ENCODE measurements at places on chromosomes 3 and 15.

DNA sequence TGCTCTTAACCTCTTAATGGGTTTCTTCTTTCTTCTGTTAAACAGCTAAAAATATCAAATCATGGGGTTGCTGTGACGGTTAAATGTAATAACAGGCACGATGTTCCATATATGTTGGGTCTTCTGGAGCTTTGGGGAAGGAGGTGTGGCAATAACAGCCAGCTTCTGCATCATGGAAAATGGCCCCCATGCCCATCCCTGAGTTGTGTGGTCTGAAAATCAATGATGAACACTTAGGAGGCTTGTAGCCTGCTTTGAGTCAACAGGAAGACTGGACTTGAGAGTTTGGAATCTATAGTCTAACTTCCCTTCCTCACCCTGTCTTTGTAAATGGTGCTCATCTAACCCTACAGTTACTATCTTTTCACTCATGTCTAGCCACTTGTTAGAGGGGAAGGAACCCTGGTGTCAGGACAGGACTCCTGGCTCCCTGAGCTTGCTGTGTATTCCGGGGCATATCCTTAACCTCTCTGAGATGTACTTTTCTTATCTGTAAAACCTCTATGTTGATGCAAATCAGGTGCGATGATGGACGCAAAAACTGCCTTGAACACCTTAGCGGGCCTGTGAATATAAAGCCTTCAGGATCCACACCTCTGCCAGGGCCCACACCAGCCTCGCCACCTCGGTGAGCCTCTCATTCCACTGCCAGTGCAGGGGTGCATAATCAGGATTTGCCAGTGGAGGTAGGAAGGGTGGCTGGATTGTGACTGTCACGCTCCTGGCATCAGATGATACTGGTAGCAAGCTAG, 27.5 kb downstream of the SMAD3 start:
- DNase-seq = no peak

DNA sequence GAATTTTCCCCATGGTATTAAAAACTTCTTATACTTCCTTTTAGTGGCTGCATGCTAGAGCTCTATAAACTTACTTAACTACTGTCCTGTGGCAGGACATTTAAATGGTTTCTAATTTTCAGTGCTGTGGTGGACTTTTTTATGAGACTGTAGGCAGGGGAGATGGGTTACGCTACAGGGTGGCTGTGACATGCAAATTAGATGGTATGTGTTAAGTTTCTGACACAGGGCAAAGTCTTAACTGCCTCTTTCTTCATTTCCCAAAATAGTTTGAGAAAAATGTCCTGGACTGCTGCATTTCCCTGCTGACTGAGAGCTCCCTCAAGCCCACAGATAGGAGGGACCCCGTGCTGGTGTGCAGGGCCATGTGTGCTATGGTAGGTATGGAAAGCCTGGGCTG, 22.0 kb downstream of the TGM4 start:
- DNase-seq = no peak

- peak; percentile 47 for DNase-seq
Measured at GRCh38 chr3:45345846-45346580, 42.4 kb upstream of the LARS2 start.

- DNase-seq = no peak
Measured at GRCh38 chr3:110646496-110646895, 425.1 kb upstream of the NECTIN3 start.

DNA sequence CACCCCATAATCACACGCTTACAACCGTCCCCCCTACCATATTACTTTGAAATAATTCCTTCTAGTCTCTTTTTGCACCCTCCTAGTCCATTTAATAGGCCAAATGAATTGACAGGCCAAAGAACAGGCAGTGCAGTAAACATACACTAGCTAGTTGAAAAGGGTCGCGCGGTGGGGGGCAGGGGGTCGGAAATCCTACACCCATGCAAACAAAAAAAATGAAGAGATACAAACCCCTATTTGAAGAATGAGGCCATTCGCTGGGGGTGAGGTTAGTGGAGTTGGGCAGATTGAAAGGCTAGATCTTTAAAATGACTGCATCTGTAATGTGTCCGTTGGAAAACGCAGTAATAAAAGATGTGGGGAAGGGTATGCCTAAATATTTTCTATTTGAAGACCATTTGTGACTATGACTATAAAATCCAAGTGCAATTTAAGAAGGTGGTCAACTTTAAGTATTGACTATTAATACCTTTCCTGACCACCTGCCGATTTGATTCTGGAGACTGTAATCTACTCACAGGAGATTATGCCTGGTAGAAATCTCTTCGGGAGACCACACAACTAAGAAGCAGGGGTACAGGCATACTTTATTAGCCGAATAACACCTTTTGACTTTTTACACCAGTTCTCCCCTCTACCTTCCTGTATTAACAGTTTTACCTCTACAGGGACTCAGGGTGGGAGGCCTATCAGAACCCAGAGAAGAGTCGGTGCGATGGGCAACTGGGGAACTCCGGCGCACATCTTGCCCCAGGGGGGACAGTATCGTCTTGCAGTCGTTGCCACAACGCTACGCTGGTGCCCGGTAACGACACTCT, 762 bp upstream of the ARL6 start:
- DNase-seq = no peak

- DNase-seq = peak; percentile 42
Measured at GRCh38 chr15:77387365-77388105, 32.4 kb downstream of the PEAK1 start.

- DNase-seq = no peak
Measured at GRCh38 chr15:83592370-83593040, 61.4 kb upstream of the ADAMTSL3 start.

DNA sequence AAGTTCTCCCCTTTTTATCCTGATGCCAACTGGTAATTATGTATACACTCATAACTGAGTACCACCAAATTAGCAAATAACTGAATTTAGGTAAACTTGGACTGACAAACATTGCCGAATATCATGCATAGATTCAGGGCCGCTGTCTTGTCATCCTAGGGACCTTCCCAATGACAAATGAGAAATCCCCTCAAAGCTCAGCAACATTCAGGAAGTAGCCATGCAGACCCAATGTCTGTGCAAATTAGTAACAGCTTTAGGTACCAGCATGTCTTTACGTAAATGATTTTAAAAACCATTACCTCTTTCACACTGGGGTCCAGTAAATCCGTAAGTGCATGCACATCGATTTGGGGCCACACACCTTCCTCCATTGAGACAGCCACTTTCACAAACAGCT, 49.5 kb downstream of the FBN1 start:
- no peak for DNase-seq

DNA sequence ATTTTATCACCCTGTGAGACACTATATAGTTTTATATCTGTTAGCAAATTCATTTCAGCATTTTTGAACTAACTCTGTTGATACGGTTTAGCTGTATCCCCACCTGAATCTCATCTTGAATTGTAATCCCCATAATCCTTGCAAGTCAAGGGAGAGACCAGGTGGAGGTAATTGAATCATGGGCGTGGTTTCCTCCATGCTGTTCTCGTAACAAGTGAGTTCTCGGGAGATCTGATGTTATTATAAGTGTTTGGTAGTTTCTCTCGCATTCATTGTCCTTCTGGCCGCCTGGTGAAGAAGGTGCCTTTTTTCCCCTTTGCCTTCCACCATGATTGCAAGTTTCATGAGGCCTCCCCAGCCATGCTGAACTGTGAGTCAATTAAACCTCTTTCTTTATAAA, 53.2 kb upstream of the TMC3 start:
- no peak for DNase-seq

DNA sequence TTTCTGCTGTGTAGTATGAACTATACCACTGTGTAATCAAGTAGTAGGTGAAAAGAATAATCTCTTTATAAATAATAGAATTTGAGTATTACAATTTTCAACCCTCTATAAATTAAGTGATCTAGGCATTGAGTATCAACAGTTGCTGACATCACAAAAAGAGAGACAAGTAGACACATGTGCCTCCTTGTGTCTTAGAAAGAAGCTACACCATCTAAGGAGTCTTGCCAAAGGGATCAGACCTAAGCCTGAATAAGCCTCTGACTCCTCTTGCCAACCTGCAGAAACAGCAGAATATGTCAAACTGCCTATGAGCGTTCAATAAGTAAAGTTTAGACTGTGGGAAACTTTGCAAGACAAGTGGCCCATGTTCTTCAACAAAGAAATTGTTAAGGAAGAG, 5.8 kb upstream of the MTMR10 start:
- DNase-seq = no peak

GRCh38 chr3:123783050-123783689, 101.0 kb downstream of the MYLK start:
- DNase-seq = no peak

DNA sequence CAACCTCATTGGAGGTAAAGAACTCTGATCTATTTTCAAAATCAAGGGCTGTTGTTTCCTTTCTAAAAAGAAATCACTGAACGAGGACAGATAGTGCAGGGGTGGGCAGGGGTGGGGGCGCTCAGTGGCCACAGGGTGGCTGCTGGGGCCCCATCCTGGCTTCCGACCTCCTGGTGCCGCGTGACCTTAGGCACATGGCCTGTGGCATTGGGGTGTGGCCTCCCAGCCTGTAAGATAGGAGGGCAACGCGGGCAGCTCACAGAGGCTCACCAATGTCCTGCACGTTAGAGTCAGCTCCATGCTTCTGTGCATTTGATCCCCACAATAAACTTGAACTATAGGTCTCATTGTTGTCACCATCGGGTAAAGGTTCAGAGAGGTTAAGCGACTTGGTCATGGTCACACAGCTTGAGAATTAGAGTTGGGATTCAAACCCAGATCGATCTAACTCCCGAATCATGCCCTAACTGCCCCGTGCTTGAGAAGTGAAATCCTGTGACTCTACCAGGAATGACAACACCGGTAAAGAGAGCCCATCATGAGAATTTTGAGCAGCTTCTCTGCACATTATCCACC, 148.0 kb upstream of the SLC6A11 start:
- DNase-seq = no peak

GRCh38 chr3:149442851-149443544, 31.5 kb upstream of the TM4SF4 start:
- peak; percentile 72 for DNase-seq

DNA sequence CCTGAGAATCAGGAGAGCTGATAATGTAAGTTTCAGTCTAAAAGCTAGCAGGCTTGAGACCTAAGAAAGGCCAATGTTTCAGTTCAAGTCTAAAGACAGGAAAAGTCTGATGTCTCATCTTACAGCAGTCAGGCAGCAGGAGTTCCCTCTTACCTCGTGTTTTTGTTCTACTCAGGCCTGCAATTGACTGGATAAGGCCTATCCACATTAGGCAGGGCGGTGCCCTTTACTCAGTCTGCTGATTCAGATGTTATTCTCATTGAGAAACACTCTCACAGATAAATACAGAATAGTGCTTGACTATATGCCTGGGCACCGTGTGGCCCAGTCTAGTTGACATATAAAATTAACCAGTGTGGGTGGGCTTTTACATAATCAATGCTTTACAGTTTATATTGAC, 122.4 kb downstream of the NR1D2 start:
- no peak for DNase-seq

- no peak for DNase-seq
Measured at GRCh38 chr3:2870724-2871333, 239.3 kb downstream of the IL5RA start.

DNA sequence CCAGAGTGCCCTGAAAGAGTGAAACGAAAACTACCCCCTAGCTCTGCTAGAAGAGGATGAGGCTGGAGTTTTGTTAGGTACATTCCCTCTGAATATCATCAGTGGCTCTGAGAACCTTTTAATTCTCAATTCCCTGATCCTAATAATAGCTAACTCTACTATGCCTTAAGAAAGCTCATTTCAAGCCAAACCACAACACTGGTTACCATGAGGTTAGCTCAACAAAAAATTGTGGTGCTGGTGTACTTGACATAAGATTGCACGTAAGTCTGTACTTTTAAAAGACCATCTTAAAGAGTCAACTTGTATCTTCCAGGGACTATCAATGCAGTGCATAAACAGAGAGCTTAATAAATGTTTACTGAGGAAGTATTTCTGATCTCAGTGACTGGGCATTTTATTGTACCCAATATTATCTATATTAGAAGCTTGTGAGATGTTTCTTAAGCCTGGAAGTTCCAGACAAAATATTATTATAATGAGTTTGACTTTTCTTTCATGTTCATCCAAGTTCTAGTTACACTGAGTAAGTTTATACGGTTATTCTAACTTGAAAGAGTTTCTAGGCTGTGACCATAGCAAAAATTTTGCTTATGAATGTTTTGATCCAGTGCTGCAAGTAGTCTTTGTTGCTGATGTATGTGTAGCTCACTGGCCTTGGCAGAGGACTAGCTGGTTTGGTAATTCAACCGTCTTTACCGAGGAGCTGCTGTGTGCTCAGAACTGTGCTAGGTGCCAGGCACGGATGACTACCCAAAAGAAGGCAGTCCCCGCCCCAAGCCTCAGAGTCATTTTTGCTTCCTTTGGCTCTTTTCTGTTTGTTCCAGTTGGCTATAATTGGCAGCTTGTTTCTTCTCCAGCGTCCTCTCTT, 334.4 kb upstream of the TRIM42 start:
- DNase-seq = no peak
